Stimulated activated CD4-positive, alpha-beta T cell treated with anti-CD3 and anti-CD28 coated beads, TNF-alpha, amount 100 ng/mL, for 48 hours (primary cell): ENCODE measurements at places on chromosomes 5 and 9.

DNA sequence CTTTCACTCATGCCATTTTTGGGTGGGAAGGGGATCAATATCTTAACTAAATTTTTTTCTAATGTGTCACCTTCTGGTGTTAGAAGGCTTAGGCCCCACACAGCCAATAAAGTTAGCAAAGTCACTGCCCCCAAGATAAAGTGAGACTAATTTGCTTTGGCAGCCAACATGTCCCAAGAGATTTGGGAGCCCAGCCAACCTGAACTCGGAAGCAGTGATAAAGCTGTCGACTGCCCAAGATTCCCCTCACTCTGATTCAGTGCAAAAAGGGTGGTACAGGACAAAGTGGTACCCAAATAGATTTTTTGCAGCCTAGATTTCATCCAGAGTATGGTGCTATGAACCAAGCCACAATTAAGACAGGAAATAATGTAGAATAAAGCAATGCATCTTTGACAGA, 572.5 kb upstream of the ARRDC3 start:
- DNase-seq: no peak

DNA sequence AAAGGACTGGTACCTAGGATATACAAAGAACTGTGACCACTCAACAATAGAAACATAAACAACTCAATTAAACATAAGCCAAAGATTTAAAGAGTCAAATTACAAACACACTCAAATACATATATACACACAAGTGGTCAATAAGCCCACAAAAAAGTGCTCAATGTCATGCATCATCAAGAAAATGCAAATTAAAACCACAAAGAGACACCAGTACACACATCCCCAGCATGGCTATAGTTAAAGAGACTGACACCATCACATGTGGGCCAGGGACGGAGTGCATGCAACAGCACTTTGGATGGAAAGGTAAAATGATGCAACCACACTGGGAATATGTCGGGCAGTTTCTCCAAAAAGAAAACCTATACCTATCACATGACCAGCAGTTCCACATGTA, 89.7 kb downstream of the CAAP1 start:
- DNase-seq: no peak

DNA sequence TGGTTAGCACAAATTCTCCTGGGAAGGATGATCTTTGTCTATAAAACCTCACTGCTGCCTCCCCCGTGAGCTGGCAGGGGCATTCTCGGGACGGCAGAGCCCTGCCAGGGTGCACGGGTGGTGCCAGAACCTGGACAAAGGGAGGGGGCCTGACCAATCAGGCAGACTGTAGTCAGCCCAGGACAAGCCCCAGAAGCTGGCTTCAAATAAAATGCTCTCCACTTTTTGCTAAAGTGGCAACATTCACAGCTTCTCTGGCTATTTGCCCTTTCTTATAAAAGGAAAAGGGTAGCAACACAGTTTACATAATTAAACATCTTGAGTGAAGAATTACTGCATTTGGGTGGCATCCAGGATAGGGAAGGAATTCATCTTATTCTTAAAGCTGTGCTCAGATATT, 14.4 kb downstream of the IL9 start:
- no peak for DNase-seq

GRCh38 chr9:109166771-109167601, at the start of gene FRRS1L:
TSS of gene FRRS1L (minus strand) at chr9:109167249. CDS start at chr9:109167138, 111 bp downstream.
- DNase-seq: no peak

DNA sequence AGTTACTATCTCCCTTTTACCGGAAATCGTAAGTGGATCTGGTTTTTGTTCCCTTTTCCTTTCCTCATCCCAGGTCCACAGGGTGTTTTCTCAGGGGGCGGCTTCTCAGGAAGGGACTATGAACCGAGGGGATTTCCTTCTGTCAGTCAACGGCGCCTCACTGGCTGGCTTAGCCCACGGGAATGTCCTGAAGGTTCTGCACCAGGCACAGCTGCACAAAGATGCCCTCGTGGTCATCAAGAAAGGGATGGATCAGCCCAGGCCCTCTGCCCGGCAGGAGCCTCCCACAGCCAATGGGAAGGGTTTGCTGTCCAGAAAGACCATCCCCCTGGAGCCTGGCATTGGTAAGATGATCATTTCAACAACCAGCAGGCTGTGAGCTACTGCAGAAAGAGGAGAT, 75.8 kb downstream of the GOLPH3 start:
- DNase-seq: no peak
